ENCODE measurements at places on chromosomes 5 and 9. TPM values are rescaled to one million over a fixed set of nuclear protein-coding genes. Genes with fewer than 3 reads are reported as not detected.

- no peaks in the 10 kb centered on the region for H3K4me1 ChIP-seq
- no peak for DNase-seq
- H3K27me3 ChIP-seq: peaks cover 7% of the 10 kb centered on the region
- H3K27ac ChIP-seq: no peak overlapping the region
Observed at GRCh38 chr9:14488421-14489190, 174.7 kb upstream of the NFIB start.

- H3K4me3 ChIP-seq: no peak overlapping the region
- no peaks in the 10 kb centered on the region for H3K36me3 ChIP-seq
- DNase-seq: no peak
- peaks cover 16% of the 10 kb centered on the region for H3K27me3 ChIP-seq
- H3K27ac ChIP-seq: no peak overlapping the region
Observed at GRCh38 chr5:156647034-156647451, 203.1 kb upstream of the PPP1R2B start.

- peaks cover 2% of the 10 kb centered on the region for H3K36me3 ChIP-seq
- H3K4me1 ChIP-seq: no peaks in the 10 kb centered on the region
- no peak overlapping the region for H3K27ac ChIP-seq
- H3K27me3 ChIP-seq: no peaks in the 10 kb centered on the region
- no peak for DNase-seq
Observed at GRCh38 chr9:116539549-116539948, 147.6 kb upstream of the TRIM32 start.

DNA sequence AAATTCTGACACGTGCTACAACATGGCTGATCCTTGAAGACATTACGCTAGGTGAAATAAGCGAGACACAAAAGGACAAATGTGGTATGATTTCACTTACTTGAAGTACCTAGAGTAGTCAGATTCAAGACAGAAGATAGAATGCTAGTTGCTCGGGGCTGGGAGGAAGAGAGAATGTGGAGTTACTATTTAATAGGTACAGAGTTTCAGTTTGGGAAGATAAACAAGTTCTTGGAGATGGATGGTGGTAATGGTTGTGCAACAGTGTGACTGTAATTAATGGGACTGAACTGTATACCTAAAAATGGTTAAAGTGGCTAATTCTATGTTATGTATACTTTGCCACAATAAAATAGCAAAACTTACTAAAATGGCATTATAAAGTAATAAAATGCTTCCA is 34.4 kb downstream of the PAM start:
- no peaks in the 10 kb centered on the region for H3K36me3 ChIP-seq
- no peak overlapping the region for H3K27ac ChIP-seq
- H3K27me3 ChIP-seq: no peaks in the 10 kb centered on the region

GRCh38 chr5:55232271-55232984 is 980 bp downstream of the CCNO start:
- peaks cover 2% of the 10 kb centered on the region for H3K36me3 ChIP-seq
- peak overlapping the region; percentile 66 for H3K27ac ChIP-seq
- DNase-seq: no peak
- peaks cover 49% of the 10 kb centered on the region for H3K4me1 ChIP-seq
- peak overlapping the region; percentile 97 for H3K4me3 ChIP-seq

DNA sequence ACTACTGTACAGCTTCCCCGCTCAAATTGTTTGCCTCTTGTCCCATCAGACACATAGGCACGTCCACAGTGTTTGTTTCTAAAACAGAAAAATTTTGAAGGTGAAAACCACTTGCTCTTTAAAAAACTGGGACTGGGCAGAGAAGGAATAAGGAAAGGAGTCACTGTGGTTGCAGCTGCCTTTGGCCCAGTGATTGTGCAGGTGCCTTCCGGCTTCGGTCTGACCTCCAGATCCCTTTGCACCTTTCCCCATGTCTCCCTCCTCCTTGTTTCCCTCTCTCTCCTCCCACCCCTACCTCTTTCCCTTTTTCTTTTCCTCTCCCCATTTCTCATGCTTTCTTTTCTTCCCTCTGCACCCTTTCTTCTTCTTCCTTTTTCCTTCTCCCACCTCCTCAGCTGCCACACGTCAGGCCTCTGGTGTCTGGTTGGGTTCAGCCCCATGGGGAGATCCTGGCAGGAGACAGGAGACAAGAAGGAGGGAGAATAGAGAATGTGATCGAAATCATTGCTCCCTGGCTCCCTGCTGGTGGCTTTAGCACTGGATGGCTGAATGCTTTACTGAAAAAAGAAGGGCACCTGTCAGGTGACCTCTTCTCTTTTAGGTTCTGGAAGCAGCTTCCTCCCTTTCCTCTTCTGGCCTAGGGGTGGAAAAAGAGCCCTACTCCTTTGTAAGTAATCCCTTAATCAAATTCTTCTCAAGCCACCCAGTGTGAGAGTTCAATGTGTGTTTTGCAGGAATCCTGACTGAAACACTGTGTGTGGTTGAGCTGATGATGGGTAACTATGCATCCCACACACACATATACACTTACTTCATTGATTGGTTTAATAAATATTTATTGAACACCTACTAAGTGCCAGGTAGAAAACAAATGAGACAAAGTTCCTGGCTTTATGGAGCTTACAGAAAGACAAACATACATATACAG is 267.3 kb downstream of the MAST4 start:
- H3K4me1 ChIP-seq: peaks cover 23% of the 10 kb centered on the region
- DNase-seq: no peak
- H3K27me3 ChIP-seq: peaks cover 39% of the 10 kb centered on the region
- no peaks in the 10 kb centered on the region for H3K36me3 ChIP-seq

DNA sequence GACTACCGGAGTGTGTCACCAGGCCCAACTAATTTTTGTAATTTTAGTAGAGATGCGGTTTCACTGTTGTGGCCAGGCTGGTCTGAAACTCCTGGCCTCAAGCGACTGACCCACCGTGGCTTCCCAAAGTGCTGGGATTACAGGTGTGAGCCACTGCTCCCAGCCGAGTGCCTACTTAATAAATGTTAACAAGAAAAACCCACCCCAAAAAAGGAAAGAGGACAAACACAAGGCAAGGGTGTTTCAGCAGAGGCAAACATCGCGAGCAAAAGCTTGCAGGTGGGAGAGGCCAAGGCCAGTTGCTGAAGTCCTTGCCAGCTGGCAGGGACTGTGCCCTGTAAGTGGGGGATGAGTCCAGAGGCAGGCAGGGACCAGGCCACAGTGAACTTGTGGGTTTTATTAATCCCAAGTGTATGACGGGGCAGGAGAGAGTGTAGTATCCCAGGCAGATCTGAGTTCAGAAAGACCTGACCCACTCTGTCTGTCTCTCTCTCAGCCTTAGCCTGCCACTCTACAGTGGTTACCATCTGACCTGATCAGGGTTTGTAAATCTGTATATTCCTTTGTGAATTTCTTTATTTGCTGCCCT is 6.4 kb upstream of the FPGS start:
- H3K36me3 ChIP-seq: peaks cover 5% of the 10 kb centered on the region
- H3K27ac ChIP-seq: peak overlapping the region; percentile 44
- H3K27me3 ChIP-seq: no peaks in the 10 kb centered on the region
- no peak for DNase-seq
- peaks cover 33% of the 10 kb centered on the region for H3K4me1 ChIP-seq

DNA sequence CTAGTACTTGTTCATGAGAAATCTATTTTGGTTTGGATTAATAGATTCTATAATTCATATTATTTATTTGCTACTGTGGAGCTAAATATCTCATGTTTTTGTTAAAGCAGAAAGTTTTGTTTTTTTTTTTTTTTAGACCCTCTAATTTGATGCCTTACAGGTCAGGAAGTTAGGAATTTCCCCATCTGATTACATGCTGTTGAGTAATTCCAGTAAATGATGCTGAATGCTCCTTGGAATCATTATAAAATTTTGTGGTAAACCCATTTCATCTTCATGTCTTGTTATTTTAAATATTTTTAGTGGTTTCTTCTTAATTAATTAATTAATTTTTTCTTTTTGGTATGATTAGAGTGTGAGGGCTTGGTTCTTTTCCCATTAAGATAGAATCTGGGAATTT is 35.6 kb downstream of the NNT start:
- peaks cover 8% of the 10 kb centered on the region for H3K4me1 ChIP-seq
- no peaks in the 10 kb centered on the region for H3K27me3 ChIP-seq
- DNase-seq: no peak
- H3K36me3 ChIP-seq: no peaks in the 10 kb centered on the region
- H3K4me3 ChIP-seq: no peak overlapping the region

GRCh38 chr5:107449369-107449768 is 221.4 kb downstream of the EFNA5 start:
- no peak overlapping the region for H3K27ac ChIP-seq
- DNase-seq: no peak
- no peaks in the 10 kb centered on the region for H3K4me1 ChIP-seq

GRCh38 chr9:105055917-105056316 is 128.0 kb upstream of the ABCA1 start:
- H3K27ac ChIP-seq: no peak overlapping the region
- peaks cover 40% of the 10 kb centered on the region for H3K4me1 ChIP-seq
- no peak overlapping the region for H3K4me3 ChIP-seq
- H3K27me3 ChIP-seq: peaks cover 7% of the 10 kb centered on the region

DNA sequence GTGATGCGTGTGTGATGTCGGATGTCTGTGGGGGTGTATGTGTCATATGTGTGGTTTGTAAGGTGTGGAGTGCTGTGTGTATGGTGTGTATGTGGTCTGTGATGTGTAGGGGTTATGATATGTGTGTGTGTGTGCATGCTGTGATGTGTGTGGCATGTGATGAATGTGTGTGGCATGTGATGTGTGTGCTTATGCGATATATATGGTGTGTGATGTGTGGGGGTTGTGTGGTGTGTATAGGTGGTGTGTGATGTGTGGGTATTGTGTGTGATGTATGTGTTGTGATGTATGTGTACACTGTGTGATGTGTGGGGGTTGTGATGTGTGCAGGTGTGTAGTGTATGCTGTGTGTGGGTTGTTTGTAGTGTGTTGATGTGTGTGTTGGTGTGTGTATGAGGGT is 9.2 kb upstream of the CRB2 start:
- peaks cover 5% of the 10 kb centered on the region for H3K4me1 ChIP-seq
- no peak for DNase-seq
- H3K4me3 ChIP-seq: no peak overlapping the region
- H3K27me3 ChIP-seq: no peaks in the 10 kb centered on the region

DNA sequence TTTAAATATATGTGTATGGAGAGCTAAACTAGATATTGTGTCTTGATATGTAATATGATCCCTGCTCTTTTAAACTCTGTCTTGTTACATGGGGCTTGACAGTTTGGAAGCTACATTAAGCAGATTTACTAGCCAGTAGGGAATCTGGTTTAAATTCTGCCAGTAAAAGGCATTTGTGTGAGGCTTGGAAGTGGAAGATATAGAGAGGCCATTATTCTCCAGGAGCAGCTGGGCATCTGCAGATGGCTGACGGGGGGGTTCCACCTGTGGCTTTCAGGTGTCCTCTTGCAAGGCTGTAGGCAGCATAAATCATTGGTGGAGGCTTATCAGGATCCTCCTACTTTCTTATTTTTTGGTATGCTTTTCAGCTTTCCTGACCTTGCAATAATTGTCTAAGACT is 179.1 kb upstream of the FBXL7 start:
- no peaks in the 10 kb centered on the region for H3K36me3 ChIP-seq
- H3K4me3 ChIP-seq: no peak overlapping the region
- no peak overlapping the region for H3K27ac ChIP-seq
- H3K4me1 ChIP-seq: no peaks in the 10 kb centered on the region
- no peak for DNase-seq
- H3K27me3 ChIP-seq: no peaks in the 10 kb centered on the region

DNA sequence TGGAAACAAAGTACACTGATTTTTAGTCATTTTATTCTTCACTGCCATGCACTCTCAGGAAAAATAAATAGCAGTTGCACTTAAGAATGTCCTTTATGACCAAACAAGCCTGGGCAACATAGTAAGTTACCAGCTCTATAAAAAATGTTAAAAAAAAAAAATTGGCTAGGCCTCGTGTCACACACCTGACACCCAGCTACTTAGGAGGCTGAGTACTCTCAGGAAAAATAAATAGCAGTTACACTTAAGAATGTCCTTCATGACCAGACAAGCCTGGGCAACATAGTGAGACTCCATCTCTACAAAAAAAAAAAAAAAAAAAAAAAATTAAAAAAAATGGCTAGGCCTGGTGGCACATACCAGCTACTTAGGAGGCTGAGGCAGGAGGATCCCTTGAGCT is 304.6 kb downstream of the SLCO4C1 start:
- no peaks in the 10 kb centered on the region for H3K27me3 ChIP-seq
- H3K4me1 ChIP-seq: no peaks in the 10 kb centered on the region
- H3K4me3 ChIP-seq: no peak overlapping the region
- no peaks in the 10 kb centered on the region for H3K36me3 ChIP-seq
- no peak for DNase-seq

DNA sequence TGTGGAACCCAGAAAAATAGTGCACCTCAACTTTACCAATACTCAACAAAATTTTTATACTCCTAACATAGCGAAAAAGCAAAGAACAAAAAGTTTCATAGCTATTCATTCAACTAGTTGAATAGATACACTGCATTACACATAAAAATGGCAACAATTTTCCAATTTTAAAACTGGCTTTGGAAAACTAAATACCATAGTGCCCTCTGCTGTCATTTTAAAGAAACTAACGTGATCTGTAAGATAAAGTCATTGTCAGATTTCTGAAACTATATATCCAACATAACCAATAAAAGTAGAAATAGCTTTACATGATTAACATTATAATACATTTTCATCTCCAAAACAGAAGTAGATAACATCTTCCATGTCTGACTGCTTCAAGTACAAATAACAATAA is 31.6 kb downstream of the DTWD2 start:
- no peaks in the 10 kb centered on the region for H3K4me1 ChIP-seq
- no peaks in the 10 kb centered on the region for H3K27me3 ChIP-seq
- no peak overlapping the region for H3K4me3 ChIP-seq

GRCh38 chr5:176388003-176388443 is 375 bp downstream of the NOP16 start:
- H3K36me3 ChIP-seq: peaks cover 8% of the 10 kb centered on the region
- H3K27me3 ChIP-seq: no peaks in the 10 kb centered on the region
- H3K4me3 ChIP-seq: peak overlapping the region; percentile 100
- H3K4me1 ChIP-seq: peaks cover 35% of the 10 kb centered on the region

- H3K4me3 ChIP-seq: no peak overlapping the region
- no peak for DNase-seq
- no peak overlapping the region for H3K27ac ChIP-seq
- no peaks in the 10 kb centered on the region for H3K27me3 ChIP-seq
- no peaks in the 10 kb centered on the region for H3K4me1 ChIP-seq
Observed at GRCh38 chr9:81771571-81771970, 82.2 kb upstream of the TLE1 start.

GRCh38 chr5:92849756-92850155 is 731.3 kb downstream of the NR2F1-AS1 start:
- no peak for DNase-seq
- no peaks in the 10 kb centered on the region for H3K4me1 ChIP-seq
- no peak overlapping the region for H3K27ac ChIP-seq
- H3K36me3 ChIP-seq: no peaks in the 10 kb centered on the region
- no peaks in the 10 kb centered on the region for H3K27me3 ChIP-seq

GRCh38 chr5:165495829-165496380 is 1990.5 kb downstream of the MAT2B start:
- H3K27me3 ChIP-seq: no peaks in the 10 kb centered on the region
- no peak overlapping the region for H3K4me3 ChIP-seq
- DNase-seq: no peak
- H3K27ac ChIP-seq: no peak overlapping the region
- no peaks in the 10 kb centered on the region for H3K36me3 ChIP-seq

PTGR1 gene
- 3.0 TPM for total RNA-seq

TMEM252 gene
- total RNA-seq: not detected

F2RL1 gene
- 1.6 TPM for total RNA-seq

IRF1 gene
- 212 TPM for total RNA-seq

SLC45A2 gene
- total RNA-seq: not detected

PCDHA12 gene
- total RNA-seq: not detected

PCDHA9 gene
- total RNA-seq: not detected

NOXA1 gene
- 1.4 TPM for total RNA-seq

PCDHGA11 gene
- total RNA-seq: not detected

CARD9 gene
- 1.6 TPM for total RNA-seq

LPAR1 gene
- not detected for total RNA-seq

TMEM203 gene
- 33.3 TPM for total RNA-seq

CA9 gene
- total RNA-seq: 1.6 TPM

TICAM2 gene
- total RNA-seq: 2.1 TPM

PCDHGB3 gene
- total RNA-seq: 0.28 TPM

IL13 gene
- total RNA-seq: 16.3 TPM

CYLC2 gene
- not detected for total RNA-seq
